ENCODE measurements at places on chromosomes 3 and 15.

DNA sequence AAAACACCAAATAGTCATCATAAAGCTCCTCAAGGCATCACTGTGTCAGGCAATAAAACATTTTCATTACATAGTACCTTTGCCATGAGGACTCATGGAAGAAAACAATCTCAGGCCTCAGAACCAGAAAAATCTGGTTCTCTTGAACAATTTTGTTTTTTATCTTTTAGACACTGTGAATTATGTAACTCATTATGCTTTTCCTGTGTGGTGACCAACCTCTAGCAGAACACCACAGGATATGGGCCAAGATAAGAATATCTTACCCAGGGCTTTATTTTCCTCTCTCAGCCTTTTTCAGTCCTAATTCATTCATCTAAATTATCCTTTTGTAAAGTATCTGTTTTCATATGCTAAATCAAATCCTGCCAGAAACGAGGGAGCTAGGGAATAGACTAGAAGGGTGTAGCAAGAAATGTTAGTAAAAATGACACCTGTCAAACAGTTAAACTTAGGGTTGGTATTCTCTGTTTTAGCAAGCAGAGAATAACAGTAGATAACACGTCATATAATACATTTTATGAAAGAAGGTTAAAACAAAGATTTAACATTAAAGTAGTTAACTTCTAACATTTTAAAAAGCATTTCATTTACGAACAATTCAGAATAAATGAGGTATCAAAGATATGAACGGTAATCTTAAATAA, 111.1 kb downstream of the FBXL22 start:
- no peak for DNase-seq

DNA sequence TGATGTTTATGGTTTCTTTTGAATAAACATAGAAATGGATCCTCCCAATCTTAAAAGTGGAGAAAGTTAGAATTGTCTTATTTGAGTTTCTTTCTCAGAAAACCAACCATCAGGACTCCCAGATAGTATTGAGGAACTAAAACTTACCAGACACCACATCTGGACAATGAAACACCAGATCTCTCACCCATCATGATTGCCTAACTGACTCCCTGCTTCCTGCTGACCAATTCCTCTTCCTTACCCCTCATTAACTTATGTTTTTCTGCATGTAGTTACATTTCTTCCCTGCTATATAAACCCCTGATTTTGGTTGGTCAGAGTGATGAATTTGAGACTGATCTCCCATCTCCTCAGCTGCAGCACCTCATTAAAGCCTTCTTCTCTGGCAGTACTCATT, 242.0 kb upstream of the SETMAR start:
- DNase-seq = no peak

DNA sequence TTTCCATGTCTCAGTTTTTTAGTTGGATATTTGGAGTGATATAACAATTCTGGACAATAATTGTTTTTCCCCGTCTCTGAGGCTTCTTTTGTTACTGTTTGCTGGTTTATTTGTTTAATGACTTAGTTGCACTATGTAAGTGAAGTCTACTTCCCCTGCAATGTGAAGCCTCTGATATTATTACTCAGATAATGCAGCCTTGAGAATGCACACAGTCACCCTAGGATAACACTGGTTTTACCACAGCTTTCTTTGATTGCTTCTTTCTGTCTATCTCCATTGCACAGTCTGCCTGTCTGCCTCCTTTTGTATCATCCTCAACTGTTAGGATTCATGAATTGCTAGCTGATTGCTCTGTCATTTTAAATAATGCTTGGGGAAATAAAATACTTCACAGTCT, 208.7 kb upstream of the ROBO1 start:
- no peak for DNase-seq

GRCh38 chr15:77508541-77509243, 88.0 kb downstream of the HMG20A start:
- no peak for DNase-seq

DNA sequence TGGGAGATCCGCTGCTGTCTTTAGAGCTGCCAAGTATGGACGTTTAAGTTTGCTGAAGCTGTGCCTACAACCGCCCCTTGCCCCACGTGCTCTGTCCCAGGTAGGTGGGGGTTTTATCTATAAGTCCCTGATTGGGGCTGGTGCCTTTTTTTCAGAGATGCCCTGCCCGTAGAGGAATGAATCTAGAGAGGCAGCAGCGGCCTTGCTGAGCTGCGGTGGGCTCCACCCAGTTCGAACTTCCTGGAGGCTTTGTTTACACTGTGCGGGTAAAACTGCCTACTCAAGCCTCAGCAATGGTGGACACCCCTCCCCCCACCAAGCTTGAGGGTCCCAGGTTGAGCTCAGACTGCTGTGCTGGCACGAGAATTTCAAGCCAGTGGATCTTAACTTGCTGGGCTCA, 83.4 kb upstream of the FGF7 start:
- DNase-seq = no peak

- DNase-seq = no peak
These were observed 56.9 kb downstream of the CTDSPL start for GRCh38 chr3:37918627-37919026.

DNA sequence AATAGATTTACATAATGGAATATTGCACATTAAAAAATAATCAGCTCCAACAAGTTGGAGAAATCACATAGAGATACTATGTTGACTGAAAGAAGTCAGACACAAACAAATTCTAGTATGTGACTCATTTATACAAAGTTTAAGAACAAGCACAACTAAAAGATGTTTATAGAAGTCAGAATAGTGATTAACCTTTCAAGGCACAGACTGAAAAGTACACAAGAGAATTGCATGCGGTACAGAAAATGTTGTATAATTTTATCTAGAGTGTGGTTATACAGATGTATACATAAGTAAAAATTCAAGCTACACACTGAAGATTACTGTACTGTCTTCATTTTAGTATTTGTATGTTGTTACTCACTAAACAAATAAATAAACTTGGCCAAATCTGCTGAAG, 19.3 kb upstream of the ATOSA start:
- no peak for DNase-seq
